Kidney glomerular epithelial cell (primary cell): ENCODE measurements at places on chromosomes 1 and 21.

DNA sequence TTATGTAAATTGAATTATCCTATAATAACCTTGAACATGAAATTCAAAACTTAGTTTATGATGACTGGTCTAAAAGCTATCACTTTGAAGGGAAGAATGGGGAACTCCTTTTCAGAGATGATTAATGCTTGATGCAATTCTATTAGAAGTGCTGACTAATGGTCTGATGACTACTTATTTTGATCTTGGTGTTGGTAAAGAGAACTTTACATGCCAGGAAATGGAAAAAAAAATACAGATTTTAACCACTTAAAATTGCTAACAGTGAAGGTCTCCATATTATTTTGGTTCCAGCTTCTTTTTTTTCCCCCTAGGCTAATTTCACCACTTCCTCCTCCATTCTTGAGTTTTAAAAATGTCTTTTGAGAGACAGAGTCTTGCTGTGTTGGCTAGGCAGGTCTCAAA is 22.9 kb downstream of the S1PR1 start:
- DNase-seq = peak; percentile 53

DNA sequence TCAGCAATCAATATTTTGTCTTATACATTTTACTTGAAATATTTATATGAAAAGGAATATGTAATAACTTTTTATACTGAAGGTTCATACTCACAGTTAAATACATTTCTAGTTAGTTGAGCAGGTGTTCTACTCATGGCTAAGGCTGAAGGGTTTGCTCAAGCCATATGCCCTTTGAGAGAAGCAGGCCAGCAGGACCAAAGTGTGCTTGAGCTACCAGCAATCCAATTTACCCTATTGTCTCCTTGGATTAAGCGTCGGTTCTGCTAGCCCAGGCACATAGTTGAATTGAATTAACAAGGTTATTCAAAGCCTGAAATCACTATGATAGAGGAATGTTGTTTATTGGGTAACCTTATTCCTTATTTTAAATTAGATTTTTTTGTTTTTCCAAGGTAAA is 151.5 kb upstream of the BACE2 start:
- DNase-seq = no peak

DNA sequence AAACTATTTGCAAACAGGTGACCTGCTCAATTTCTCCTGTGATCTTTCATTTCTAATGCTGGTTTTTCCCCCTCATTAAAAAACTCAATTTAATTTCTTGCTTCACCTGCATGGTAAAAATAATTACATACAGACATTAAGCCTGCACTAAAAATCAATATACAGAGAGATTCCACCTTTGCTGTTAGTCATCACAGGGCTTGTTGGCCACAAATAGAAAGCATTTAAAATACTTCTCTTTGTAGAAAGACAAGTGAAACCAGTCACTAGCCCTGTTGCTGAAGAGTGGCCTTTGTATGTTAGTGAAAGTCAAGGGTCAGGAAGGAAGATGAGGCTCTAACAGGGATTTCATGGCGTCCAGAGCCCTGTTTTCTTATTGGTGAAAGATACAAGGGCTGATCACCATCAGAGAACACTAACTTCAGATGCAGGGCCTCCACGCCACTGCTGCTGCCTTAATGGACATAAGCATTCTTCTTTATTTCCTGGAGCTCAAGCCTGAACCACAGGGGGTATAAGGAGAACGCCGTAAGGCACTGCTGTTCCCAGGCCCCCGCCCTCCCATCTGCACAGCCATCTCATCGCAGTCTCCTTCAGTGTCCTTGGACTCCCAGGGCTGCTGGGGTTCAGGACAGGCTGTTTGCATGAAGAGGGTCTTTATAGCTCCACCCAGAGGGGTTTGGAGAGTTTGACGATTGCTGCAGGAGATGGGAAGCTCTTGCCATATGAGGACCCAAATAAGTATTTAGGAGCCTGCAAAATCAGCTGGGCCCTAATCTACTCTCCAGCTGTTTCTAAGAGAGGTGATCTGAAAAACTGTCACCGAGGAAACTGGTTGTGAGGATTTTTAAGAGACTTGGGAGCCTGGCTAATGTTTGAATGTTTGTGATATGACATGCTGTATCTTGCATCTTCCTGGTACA is 117.3 kb upstream of the IRF2BP2 start:
- no peak for DNase-seq

- no peak for DNase-seq
Observed at GRCh38 chr1:21671915-21672314, 2.8 kb upstream of the RAP1GAP start.

DNA sequence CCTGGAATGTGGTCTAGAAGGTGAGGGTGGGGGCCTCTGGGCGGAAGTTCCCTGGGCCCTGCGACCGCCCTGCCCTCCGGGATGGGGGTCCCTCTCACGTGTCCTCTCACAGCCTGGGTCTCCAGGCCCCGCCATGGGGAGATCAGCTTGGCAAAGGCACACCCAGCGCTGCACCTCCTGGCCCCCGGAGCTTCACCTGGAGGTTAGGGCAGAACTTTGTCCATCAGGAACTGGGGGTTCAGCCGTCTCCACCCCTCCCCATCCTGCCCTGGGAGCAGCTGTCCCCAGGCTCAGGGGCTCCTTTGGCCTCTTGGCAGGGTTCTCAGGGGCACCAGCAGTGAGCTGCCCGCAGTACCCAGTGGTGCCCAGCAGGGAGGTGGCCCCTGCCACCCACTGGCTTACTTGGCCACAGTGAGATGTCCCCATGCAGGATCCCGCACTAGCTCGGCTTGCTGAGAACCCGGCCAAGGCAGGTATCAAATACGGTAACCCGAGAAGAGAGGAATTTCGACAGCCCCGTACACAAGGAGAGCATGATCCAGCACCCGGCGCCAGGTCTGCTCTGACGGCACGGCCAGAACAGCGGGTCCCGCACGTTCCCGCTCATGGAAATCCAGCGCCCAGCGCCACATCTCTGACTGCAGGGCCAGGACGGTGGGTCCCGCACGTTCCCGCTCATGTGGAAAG is 36.7 kb downstream of the RRP1 start:
- DNase-seq = no peak

- no peak for DNase-seq
Observed at GRCh38 chr1:241950390-241950789, 7.2 kb upstream of the BECN2 start.

GRCh38 chr1:204033306-204033705 is 39.6 kb upstream of the SOX13 start:
- DNase-seq = no peak

- no peak for DNase-seq
Observed at GRCh38 chr1:31605908-31606427, 11.5 kb upstream of the HCRTR1 start.

DNA sequence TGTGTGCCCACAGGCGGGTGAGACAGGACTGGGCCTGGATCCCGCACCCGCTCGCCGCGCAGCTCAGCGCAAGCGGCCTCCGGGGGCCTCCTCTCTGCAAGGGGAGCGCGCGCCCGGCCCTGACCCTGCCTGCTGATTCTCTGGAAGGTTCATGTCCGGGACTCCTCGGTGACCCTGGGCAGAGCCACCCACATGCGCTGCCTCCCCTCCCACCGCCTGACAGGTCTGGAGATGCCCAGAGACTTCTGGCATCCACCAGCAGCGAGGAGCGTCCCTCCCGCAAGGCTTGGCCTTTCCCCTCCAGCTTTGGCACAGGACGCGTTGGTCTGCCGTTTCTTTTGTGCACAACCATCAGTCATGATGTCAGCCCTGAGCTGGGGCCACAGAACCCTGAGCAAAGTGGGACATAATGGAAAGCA is 42.0 kb upstream of the COL6A2 start:
- DNase-seq = no peak

- no peak for DNase-seq
Observed at GRCh38 chr1:229599218-229599954, 26.5 kb downstream of the TAF5L start.

- DNase-seq = no peak
Observed at GRCh38 chr1:232404981-232405731, 224.8 kb downstream of the SIPA1L2 start.

GRCh38 chr1:115068826-115069585 is 20.3 kb downstream of the TSPAN2 start:
- DNase-seq = peak; percentile 39

GRCh38 chr1:10667861-10668761 is 128.3 kb downstream of the CASZ1 start:
- DNase-seq = no peak

DNA sequence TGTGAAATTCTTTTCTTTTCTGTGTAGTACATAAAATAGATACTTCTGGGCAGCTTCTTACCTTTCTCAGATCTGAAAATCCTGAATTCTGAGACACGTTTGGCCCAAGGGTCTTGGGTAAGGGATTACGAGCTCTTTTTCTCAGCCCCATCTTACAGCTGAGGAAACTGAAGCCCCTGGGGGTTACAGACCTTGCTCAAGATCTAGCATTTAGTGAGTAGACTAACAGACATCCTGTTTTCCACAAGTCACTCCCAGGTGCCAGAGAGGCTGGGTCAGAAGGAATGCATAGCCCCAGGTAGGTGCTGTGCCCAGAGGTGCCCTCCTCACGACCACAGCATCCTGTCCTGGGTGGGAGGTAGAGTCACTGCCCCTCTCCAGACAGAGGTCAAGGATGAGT is 13.2 kb upstream of the CREG1 start:
- DNase-seq = no peak

DNA sequence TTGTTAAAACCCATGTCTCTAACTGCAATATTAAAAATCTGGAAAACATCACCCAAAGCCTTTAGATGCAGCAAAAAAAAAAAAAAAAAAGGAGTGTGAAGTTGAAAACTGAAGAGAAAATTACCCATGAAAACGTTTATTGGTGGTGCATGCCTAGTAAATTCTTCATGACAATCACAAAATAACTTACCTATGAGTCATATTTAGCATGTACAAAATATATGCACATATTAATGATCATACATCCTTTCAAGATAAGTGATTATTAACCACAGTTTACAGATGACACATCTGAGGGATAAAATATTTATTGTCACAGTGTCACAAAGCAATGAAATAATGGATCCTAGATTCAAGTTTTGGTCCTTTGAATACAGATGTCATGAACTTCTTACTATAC is 505.2 kb upstream of the NR5A2 start:
- DNase-seq = no peak

DNA sequence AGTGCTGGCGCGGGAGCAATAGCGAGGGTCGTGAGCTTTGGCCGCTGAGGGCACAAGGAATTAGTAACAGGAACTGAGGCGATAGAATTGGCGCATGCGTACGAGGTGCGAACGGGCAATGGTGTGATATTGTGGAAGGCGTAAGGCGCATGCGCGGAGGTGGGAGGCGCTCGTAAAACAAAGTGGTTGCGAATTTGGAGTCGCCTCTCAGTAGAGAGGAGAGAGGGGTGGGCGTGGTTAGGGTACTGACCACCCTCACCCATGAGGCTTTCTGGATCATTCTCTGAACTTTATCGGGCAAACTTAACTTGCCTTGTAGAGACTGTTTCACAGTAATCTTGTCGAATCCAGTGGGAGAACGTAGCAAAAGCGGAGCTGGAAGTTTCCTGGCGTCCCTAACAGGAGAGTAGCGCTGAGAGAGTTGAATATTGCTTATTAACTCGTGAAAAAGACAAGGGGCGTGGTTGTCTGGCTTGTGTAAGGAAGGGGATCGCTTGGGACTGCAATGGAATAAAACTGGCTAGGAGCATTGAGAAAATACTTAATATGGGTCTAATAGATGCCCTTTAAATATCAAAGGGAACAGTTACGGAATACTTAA is 427 bp downstream of the CKS1B start:
- DNase-seq = peak; percentile 99

DNA sequence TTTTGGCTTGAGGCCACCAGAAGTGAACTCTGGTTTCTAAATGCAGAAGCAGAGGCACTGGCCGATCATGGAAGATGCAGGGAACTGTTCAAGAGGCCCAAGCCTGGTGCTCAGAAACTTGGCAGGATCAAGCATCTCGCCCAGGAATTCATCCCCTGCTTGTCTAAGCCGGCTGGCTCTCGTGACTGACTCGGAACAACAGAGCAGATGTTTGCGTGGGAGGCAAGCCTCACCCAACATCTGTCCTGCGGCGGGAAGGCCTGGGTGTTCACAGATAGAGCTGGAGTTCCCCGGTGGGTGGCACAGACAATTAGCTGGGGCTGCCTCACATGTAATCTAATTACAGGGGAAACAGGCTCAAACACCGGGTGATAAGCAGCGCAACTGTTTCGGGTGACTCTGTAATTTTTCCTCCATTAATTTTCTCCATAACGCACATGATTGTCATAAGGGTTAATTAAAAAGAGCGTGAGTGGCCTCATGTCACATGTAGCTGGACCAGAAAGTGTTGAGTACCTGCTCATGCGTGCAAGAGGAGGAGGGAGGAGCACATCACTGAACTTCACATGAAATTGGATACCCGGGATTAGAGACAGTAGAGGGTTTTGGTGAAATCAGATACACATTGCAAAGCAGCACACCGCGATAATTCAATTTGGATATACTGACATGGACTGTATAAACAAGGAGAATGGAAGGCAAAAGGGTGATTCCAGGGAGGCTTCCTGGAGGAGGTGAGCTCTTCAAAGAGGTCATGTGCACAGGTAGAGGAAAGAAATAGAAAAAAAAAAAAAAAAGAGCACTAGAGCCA is 180.0 kb downstream of the ETS2 start:
- DNase-seq = peak; percentile 8

DNA sequence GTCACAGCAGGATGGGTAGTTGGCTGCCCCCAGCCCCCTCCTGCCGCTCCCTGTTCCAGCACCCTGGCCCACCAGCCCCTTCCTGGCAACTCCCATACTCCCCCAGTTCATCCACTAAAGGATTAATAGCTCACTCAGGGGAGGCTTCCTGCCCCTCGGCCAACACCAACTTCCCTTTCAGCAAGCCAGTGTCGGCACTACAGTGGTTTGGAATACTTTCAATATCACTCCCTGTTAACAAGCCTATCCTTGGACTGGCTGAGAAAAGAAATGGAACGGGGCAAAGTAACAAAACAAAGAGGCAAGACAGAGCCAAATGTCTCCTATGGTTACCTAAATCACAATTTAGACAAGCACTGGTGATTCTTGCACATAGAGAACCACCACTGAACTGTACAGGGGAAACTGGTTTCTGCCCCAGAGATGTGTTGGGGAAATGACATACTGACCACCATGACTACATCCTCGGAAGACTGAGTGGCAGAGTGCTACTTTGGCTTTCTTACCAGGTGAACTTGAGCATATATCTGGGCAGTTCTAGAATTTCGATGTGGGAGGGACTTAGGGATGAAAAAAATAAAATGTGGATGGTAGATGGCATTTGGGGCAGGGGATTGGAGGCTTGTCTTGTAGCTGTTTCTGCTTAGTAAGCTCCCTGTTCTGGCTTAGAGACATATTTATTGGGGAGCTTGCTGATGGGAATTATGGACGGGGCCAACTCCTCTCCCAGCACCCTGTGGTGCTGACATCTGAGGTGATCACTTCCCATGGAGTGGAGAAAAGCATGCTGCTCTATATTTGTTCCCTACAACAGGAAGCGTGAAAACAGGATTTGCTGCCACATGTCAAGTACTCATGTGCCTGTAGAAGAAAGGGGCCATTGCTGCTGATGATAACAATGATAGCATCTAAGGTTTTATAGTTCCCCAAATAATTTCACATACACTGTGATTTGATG is 7.1 kb upstream of the CAPN2 start:
- DNase-seq = peak; percentile 62

DNA sequence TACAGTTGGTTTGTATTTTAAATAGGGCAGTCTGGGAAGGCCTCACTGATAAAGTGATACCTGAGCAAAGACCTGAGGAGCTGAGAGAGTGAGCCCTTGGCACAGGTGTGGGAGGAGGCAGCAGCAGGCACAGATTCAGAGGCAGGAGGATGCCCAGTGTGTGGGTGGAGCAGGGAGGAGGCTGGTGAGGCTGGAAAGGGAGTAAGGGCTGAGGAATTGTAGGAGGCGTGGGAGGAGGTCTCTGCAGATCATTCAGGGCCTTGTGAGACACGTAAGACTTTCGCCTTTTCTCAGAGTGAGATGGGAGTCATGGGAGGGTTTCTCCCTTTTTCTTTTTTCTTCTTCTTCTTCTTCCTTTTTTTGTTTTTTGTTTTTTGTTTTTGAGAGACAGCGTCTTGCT is 58.0 kb downstream of the RGL1 start:
- peak; percentile 12 for DNase-seq
